Fibroblast of the conjunctiva (primary cell): ENCODE measurements at places on chromosomes 5 and 9.

- DNase-seq, result no peak
Observed at GRCh38 chr5:106172681-106173532, 1497.8 kb downstream of the EFNA5 start.

DNA sequence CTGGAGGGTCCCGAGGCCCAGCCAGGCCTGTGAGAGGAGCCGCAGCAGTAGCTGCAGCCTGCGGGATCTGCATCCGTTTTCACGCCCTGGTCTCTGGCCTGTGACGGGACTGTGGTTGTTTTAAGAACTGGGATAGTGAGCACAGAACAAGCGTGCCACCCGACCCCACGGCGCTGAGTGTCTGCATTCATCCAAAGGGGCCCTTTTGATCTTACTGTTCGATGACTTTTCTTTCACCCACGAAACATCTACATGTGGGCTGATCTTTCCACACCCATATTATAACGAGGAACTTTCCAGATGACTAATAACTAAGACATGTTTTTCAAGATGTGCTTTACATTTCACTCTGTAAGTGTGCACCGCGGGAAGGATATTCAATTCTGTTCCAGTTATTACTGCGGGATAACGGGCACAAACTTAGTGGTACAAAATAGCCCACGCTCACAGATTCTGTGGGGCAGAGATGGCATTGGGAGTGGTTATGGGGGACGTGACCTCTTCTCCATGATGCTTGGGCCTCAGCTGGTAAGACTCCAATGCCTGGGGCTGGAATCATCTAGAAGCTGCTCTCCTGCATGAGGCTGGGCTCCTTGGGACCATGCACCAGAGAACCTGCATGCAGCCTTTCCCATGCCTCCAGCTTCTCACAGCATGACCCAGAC is 165.0 kb downstream of the SYK start:
- no peak for DNase-seq

- DNase-seq, result no peak
Observed at GRCh38 chr5:177957241-177957640, 38.8 kb downstream of the PROP1 start.

DNA sequence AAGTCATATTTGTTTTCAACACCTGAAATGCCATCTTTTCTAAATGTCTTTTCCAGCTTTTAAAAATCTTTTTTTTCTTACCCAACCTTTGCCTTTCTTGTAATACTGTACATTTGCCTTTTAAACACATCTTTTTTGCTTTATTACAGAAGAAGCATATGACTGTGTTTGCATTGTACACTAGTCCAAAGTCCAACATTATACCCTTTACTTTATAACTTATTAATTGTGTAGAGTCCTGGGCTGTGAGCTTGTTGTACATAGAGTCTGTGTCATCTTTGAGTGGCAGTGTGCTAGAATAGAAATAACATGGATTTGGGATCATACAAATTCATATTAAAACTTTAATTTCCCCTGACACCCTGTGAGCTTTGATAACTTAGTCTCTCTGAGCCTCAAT is 23.7 kb downstream of the CWC27 start:
- no peak for DNase-seq

DNA sequence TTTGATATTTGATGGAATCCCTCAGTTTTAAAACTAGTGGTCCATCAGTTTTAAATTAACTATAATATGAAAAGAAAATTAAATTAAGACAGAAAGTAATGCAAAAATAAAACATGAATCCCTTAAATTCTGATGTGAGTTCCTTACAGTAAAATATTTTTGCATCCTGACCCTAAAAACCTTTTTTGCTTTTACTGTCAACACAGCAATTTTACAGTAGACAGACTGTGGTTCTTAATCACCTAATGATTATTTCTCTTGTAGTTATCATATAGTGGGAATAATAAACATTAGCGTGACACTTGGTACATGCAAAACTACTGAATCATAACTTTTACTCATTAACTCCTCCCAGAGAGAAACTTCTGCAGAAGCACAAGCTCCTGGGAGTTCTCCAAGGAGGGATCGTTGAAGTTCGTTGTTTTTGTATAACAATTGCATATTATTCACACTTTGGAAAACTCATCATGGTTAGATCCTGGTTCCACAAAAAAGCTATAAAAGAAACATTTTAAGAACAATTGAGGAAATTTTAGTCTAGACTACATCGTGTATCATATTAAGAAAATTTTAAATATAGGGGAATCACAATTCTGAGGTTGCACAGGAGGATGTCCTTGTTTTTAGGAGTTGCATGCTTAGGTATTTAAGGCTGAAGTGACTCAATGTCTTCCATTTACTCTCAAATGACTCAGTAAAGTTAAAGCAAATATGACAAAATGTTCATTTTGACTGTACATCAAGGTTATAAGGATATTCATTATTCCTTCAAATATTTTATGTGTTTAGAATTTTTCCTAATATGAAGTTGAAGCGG is 88.2 kb upstream of the NIPAL4 start:
- no peak for DNase-seq

DNA sequence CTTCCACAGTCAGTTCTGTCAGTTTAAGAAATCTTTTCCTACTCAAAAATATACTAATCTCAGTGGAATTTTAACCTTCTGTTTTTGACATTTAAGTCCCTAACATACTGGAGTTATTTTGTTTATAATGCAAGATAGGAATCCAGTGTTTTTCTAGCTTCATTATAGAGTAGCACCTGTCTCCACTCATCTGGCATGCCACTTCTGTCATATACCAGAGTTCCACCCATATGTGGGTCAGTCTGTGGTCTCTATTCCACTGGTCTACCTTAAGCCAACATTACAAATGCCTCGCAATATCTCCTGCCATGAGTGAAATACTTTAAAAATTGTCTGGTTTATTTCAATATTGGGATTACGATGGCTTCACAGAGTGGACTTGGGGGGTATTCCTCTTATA is 42.9 kb downstream of the RNF145 start:
- DNase-seq, result no peak

- peak; percentile 18 for DNase-seq
Observed at GRCh38 chr9:90142580-90142979, 500.0 kb downstream of the DIRAS2 start.

- no peak for DNase-seq
Observed at GRCh38 chr5:169814522-169814921, 165.8 kb downstream of the INSYN2B start.

GRCh38 chr5:1734271-1734907 is 65.2 kb downstream of the MRPL36 start:
- DNase-seq, result no peak

- peak; percentile 76 for DNase-seq
Observed at GRCh38 chr5:39494107-39494510, 69.3 kb upstream of the DAB2 start.

GRCh38 chr5:139110526-139111168 is 87.5 kb downstream of the SIL1 start:
- no peak for DNase-seq

DNA sequence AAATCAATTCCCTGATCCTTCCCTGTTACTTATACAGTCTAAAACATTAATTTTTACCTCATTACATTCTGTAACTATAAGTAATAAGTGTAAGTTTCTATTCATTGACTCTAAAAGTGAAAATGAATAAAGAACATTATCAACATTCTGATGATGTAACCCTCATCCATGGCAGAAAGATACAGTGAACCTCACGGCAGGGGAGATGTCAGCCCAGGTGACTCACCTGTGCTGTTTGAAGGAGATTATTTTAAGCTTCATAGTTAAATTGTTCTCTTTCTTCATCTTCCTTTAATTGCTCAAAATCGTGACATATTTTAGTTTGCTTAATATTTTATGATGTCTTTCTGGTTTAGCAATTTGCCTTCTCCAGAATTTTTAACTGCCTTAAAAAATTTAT is 268.1 kb downstream of the FSTL4 start:
- no peak for DNase-seq

DNA sequence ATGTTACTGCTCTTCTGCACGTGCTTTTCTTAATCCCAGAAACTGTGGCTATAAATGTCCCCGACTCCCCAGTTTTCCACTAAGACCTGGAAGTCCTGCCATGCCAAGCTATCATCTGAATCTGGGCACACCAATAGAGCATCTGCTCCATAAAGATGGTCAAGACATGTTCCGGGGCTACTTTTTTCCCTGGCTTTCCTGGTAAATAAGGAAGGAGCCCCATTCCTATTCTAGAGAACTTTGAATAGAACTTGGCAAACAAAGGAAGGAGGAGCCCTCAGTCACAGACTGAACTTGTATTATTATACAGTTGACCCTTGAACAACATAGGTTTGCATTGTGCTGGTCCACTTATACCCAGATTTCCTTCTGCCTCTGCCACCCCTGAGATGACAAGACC is 182.9 kb downstream of the CCDC192 start:
- DNase-seq, result no peak

DNA sequence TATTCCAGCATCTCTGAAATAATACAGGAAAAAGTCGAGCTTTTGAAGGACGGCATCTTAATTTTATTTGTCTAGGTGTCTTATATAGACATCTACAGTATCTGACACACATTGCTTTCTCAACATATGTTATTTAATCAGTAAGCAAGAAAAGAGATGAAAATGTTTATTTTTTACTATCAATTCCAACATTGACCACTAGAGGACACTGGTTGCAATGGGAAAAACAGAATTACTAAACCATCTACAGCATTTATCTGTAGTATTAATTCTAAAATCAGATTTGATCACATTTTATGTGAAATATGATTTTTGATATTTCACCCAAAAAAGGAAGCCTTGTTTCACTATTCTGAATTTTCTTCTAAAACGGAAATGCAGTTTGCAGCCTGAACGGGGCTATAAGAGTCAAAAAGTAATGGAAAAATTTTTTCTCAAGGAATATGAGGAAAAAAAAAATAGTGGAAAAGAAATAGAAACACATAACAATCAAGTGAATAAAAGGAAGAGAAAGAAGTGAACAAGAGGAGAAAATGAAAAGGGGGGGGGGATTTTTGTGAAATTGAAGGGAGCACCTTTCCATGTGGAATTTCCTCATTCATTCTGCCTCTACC is 98.6 kb downstream of the OSTF1 start:
- no peak for DNase-seq

DNA sequence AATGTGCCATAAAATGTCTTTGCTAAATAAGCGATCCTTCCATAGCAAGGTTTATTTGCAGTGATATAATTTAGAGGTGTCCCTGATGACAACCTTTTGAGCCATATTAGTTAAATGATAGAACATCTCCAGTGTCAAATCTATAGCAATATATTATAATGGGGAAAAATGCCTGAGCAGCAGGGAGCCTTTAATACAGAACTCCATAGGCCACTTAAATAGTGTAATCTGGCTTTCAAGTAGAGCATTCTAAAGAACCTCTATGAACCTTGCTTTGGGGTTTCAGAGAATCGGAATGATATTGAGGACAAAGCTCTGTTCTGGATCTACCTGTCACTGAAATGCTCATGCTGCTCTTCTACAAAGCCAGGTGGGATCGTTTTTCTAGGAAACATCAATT is 96.7 kb upstream of the MEF2C start:
- DNase-seq, result no peak

DNA sequence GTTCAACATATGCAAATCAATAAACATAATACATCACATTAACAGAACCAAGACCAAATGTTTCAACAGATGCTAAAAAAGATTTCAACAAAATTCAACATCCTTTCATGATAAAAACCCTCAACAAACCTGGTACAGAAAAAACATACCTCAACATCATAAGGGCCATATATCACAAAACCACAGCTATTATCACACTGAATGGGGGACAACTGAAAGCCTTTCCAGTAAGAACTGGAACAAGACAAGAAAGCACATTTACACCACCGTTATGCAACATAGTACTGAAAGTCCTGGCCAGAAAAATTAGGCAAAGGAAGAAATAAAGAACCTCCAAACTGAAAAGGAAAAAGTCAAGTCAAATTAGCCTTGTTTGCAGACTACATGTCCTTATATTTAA is 93.6 kb downstream of the DTWD2 start:
- DNase-seq, result no peak

DNA sequence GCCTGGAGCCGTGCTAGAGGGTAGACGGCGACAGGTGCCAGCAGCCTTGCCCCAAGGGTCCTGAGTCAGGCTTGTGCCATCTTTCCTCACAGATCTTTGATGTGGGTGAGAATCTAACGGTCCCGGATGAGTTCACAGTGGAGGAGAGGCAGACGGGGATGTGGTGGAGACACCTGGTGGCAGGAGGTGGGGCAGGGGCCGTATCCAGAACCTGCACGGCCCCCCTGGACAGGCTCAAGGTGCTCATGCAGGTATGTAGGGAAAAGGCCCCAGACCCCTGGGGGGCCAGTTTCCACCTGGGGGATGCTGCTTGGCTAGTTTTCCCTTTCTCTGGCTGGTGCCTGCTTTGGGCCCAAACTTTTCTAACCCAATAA is 24.0 kb downstream of the PTGES2 start:
- no peak for DNase-seq

- DNase-seq, result no peak
Observed at GRCh38 chr5:95069948-95070347, 214.9 kb downstream of the MCTP1 start.

DNA sequence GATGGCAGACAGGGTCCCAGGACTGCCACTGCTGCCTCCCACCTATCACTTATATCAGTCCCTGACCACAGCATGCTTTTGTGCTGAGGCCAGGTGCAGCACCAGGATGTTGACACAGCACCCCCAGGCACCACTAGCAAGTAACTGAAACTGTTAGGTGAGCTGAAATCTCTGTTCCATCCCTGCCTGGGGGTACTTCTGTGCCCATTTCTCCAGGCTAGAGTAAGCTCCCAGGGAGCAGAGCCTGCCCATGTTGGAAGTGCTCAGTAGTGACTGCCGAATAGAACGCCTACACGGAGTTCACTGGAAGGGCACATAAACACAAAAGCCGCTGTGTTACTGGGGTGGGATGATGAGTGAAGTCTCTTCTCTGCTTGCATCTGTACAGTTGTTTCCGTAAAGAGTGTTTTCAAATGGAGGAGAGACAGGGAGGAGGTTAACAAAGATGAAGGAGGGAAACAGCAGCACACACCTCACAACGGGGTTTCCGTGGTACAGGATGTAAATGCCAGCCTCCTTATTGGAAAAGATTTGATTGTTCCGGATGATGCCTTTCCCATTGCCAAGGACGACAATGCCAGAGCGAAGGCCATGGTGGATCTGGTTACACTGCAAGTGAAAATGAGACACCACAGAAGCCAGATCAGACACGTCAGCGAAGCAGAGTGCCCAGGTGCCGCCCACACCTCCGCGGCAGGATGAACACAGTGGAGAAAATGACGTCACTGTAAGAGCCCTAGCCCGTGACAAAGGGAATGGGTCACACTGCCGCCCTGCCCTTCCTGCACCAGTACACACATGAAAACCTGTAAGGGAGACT is 43.1 kb downstream of the POLR1E start:
- no peak for DNase-seq

DNA sequence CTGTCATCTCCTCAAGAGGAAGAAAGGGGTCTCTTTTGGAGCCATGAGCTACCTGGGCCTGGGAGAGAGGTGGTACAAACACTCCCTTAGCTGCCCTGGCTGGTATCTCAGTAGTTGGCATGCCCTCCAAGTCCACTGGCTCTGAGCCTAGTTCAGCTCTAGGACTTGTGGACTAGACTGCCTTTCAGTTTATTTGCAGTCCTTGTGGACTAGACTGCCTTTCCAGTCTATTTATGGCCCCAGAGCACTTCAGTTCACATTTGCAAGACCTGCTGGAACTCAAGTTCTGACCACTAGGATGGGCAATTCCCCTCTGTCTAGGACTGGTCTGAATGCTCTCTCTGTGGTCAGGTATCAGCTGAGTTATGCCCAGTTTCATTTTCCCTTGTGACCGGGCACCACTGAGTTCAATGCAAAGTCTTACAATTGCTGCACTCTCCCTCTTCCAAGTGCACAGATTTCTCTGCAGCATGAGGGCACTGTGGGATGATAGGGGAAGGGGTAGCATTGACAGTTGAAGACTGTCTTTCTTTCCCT is 1019.0 kb downstream of the TAF11L14 start:
- no peak for DNase-seq
